A549 treated with Mapracorat at 1 μM for 4 hours (cell line): ENCODE measurements at places on chromosomes 12 and 14. TPM values are rescaled to one million over a fixed set of nuclear protein-coding genes. Genes with fewer than 3 reads are reported as not detected.

The CMKLR1 gene
- total RNA-seq, result 0.13 TPM in 1 of 5 replicates, not detected in the others

The DEPDC4 gene
- total RNA-seq, result 0.85 to 1.8 TPM (median 1.5 TPM) in 5 replicates

The LPAR5 gene
- total RNA-seq, result 0.38 to 0.97 TPM (median 0.66 TPM) in 5 replicates

The PPP1R1A gene
- 0.09 to 0.20 TPM (median 0.12 TPM) in 3 of 5 replicates, not detected in the others for total RNA-seq

The ZFP36L1 gene
- 127 to 188 TPM (median 179 TPM) in 5 replicates for total RNA-seq

The TRIM9 gene
- 8.0 to 13.7 TPM (median 12.5 TPM) in 5 replicates for total RNA-seq
